Central memory CD8-positive, alpha-beta T cell (primary cell): ENCODE measurements at places on chromosomes 7 and 10.

DNA sequence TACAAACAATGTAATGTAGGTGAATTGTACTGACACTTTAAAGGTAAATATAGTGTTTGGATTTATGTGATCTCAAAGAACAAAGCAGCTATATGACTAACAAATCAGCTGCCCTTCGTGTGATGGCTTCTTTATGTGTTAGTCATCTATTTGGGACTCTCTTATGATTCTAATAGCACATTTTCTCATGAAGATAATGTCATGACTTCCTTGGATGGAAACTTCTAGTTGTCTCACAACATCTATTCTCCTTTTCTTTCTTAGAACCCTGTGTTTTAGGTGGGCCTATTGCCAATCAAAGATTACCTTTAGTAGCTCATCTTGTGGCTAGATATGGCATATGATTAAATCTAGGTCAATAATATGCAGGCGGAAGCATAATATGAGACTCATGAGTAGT lies 45.0 kb downstream of the TMEM106B start:
- H3K27ac ChIP-seq = no peak overlapping the region
- no peaks in the 10 kb centered on the region for H3K4me1 ChIP-seq
- no peak for DNase-seq
- H3K27me3 ChIP-seq = peaks cover 19% of the 10 kb centered on the region

- H3K27ac ChIP-seq = no peak overlapping the region
- H3K27me3 ChIP-seq = no peaks in the 10 kb centered on the region
- no peak for DNase-seq
- H3K4me3 ChIP-seq = no peak overlapping the region
Measured at GRCh38 chr10:12534824-12535223, 185.5 kb downstream of the CAMK1D start.

DNA sequence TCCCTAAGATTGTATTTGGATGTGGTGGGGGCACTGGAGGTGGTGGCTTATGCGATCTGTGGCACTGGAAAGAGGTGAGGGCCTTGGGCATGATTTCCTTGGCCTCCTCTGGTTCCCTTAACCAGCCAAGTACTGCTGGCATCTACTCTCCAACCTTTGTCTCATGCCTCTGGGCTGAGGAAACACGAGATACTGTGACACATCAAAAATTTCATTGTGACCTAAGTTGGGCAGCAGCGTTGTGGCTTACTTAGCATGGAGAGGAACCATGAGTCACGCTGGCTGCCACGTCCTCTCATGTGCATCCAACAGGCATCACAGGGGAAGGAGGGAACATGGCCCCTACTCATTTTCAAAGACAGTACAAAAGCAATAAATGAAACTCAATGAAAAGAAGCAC lies 29.7 kb upstream of the GSDME start:
- no peaks in the 10 kb centered on the region for H3K4me1 ChIP-seq
- H3K4me3 ChIP-seq = no peak overlapping the region
- H3K27ac ChIP-seq = no peak overlapping the region
- no peaks in the 10 kb centered on the region for H3K27me3 ChIP-seq
- H3K36me3 ChIP-seq = peaks cover 4% of the 10 kb centered on the region

GRCh38 chr7:146937836-146938235 lies 821.2 kb downstream of the CNTNAP2 start:
- no peak for DNase-seq
- H3K4me3 ChIP-seq = no peak overlapping the region
- H3K27me3 ChIP-seq = no peaks in the 10 kb centered on the region
- no peak overlapping the region for H3K27ac ChIP-seq
- H3K36me3 ChIP-seq = no peaks in the 10 kb centered on the region
- H3K4me1 ChIP-seq = no peaks in the 10 kb centered on the region

- H3K4me1 ChIP-seq = peaks cover 46% of the 10 kb centered on the region
- H3K36me3 ChIP-seq = peaks cover 8% of the 10 kb centered on the region
- H3K4me3 ChIP-seq = no peak overlapping the region
- DNase-seq = no peak
- peak overlapping the region; percentile 10 for H3K27ac ChIP-seq
Measured at GRCh38 chr10:6609625-6610024, 29.5 kb upstream of the PRKCQ start.

DNA sequence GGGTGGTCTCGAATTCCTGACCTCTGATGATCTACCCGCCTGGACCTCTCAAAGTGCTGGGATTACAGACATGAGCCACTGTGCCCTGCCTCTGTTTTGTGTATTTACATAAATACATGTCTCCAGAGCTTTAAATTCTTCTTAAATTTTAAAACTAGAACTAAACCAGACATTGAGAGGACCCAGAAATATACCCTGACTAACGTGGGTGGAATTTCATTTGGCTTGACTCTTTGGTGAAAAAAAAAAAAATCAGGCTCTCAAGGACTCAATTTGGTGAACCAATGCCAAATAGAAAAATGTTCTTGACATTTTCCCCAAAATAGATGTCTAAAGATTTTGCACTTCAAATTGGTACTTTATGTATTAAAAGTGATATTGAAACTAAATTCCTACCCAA lies 16.6 kb upstream of the FAS start:
- H3K36me3 ChIP-seq = peaks cover 2% of the 10 kb centered on the region
- no peaks in the 10 kb centered on the region for H3K27me3 ChIP-seq
- peaks cover 9% of the 10 kb centered on the region for H3K4me1 ChIP-seq
- H3K27ac ChIP-seq = no peak overlapping the region
- H3K4me3 ChIP-seq = peak overlapping the region; percentile 91

DNA sequence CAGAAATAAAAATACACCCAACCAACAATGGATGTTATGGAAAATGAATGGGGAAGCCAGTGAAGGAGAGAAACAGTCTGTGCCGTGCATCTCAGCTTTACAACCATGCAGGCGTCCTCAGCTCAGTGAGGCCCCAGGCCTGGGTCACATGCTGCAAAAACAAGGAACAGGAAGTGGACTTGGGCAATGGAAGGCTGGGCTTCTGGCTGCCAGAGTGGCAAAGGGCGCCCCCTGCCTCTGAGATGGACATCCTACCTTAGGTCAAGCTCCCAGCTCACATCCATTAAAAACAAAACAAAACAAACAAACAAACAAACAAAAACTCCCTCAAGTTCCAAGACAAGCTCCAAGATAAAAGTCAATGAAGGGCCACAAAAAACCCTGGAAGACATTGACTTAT lies 54.7 kb upstream of the AFAP1L2 start:
- no peak overlapping the region for H3K27ac ChIP-seq
- H3K36me3 ChIP-seq = peaks cover 47% of the 10 kb centered on the region
- H3K4me3 ChIP-seq = no peak overlapping the region
- H3K4me1 ChIP-seq = peaks cover 6% of the 10 kb centered on the region

DNA sequence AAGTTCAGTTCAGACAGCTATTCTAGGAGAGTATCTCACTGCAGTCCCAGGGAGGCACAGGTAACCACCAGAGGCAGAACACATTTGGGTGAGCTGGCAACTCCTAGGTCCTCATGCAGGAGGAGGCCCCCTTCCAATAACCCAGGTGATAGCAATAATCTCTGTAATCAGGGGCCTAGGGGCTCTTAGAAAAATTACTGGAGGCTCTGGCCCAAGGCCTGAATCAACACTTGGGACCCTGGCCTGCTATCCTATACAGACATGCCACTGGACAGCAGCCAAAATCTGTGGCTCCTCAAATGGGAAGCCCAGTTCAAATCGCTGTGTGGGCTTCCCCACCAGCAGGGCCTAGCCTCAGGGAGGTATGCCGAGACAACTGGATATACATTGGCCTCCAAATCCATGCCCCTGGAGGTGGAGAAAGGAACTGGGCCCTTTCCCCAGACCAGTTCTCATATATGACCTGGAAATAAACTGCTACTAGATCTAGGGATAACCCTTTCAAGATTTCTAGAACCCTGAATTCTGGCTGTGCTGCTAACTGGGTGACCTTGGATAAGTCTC lies 1.6 kb downstream of the AVPI1 start:
- peaks cover 5% of the 10 kb centered on the region for H3K36me3 ChIP-seq
- no peak for DNase-seq
- H3K27ac ChIP-seq = no peak overlapping the region

- peak overlapping the region; percentile 93 for H3K27ac ChIP-seq
- peaks cover 79% of the 10 kb centered on the region for H3K36me3 ChIP-seq
- H3K4me3 ChIP-seq = peak overlapping the region; percentile 38
- no peak for DNase-seq
Measured at GRCh38 chr10:14598809-14599764, 175.6 kb downstream of the FAM107B start.

- H3K27ac ChIP-seq = no peak overlapping the region
- H3K4me3 ChIP-seq = no peak overlapping the region
- no peak for DNase-seq
- H3K4me1 ChIP-seq = no peaks in the 10 kb centered on the region
Measured at GRCh38 chr7:81956520-81956919, 186.7 kb upstream of the HGF start.

DNA sequence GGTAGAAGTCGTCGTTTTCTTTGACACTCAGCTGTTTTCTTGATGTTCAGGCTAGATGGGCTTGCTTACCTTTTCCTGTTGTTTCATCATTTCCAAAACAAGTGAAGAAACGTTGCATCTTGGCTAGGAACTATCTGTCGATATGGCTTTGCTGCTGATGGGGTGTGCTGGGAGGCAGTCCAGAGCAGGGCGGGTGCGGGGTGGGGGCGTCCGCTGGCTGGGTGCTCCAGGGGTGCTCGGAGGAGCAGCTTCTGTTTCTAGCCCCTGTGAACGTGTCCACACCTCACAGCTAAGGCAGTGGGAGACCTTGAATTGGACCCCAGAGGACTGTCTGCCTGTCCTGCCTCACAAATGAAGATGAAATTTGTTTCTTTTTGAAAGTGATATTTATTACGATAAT lies 7.6 kb upstream of the SUN1 start:
- peaks cover 4% of the 10 kb centered on the region for H3K36me3 ChIP-seq
- DNase-seq = no peak
- no peaks in the 10 kb centered on the region for H3K27me3 ChIP-seq
- H3K4me3 ChIP-seq = no peak overlapping the region
- H3K27ac ChIP-seq = no peak overlapping the region
- H3K4me1 ChIP-seq = peaks cover 22% of the 10 kb centered on the region

DNA sequence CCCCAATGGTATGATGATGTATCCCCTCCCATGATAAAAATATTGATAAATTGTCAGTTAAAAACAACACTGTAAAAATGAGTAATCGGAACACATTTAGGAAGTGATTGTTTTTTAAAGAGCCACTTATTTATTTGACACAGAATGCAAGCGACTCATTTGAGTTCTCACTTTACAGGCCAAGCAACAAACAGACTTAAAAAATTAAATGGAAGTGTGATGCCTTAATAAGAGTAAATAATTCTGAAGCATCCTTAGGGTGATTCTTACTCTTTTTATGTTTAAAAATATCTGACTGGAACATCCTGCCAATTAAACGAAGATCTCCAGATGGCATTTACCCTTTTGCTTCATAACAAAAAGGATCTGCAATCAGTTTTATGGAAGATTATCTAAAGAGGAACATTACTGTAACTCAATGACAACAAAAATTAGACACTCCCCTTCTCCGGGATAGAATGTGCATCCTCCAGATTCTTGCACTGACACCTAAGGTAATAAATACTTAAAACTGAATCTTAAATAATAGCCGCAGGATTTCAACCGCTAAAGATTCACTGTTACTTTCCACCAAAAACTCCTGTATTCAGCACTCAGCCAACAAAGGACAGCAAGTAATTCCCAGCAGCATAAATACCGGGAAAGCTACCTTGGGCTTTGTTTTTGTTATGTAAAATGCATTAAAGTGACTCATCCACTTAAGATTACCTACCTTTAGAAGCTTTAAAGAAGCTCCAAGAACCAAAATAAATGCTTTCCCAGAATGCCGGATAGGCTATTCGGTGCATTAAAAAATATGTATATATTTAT lies 1.7 kb downstream of the CACNA2D1 start:
- DNase-seq = no peak
- peaks cover 29% of the 10 kb centered on the region for H3K27me3 ChIP-seq
- peaks cover 3% of the 10 kb centered on the region for H3K36me3 ChIP-seq
